ENCODE measurements at places on chromosomes 16 and 17.

DNA sequence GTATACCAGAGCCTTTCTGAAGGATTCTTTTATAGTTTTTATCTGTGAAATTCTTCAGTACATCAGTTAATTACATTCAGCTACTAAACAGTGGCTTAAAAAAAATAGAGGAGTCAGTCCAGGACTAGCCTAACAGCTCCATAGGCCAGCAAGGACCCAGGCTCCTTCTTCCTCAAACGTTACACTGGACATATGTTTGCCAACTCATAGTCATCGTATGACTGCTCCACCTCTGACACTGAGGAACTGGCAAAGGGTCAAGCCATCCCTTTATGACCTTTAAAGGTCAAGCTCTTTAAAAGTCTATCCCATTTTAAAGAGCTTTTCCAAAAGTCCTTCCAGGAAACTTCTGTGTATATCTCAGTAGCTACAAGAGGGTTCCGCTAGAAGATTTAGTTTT lies 36.6 kb downstream of the PHLPP2 start:
- no peak for DNase-seq

GRCh38 chr17:33045216-33045615 lies 53.6 kb downstream of the SPACA3 start:
- no peak for DNase-seq

DNA sequence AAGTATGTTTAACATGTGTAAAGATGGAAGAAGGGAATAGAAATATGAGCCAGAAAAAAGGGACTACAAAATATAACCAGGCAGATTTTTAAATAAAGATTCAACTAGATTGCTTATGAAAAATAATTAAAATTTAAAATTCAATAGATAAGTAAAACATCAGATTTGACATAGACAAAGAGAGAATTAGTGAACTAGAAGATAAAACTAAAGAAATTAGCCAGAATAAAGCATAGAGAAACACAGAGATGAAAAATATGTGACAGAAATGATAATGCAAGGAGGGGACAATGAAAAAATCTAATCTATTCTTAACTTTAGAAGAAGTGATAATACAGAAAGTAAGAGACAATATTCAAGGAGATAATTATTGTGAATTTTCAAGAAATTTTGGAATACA lies 222.6 kb upstream of the PMFBP1 start:
- DNase-seq: no peak

DNA sequence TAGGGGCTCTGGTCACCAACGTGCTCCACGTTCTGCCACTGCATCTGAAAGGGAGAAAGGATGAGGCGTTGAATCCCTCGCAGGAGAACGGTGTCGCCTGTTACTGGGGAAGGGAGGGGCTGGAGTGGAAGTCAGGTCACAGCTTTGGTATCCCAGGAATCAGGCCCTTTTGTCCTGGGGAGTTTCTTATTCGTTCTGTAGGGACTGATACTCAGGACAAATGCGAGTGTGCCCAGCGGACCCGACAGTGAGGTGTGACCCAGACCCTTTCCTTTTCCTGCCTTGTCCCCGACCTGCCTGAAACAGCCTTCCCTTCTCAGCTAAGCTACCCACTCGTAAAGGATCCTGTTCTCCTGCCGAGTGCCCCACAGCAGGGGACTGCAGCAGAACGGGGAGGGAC lies 177.5 kb downstream of the VPS53 start:
- no peak for DNase-seq

GRCh38 chr17:77973953-77974352 lies 15.4 kb downstream of the TNRC6C start:
- DNase-seq: no peak

Data from stimulated activated CD4-positive, alpha-beta T cell treated with anti-CD3 and anti-CD28 coated beads, Interleukin-2, amount 100 ng/mL, for 48 hours (primary cell).